ENCODE measurements at places on chromosomes 5 and 9. TPM values are rescaled to one million over a fixed set of nuclear protein-coding genes. Genes with fewer than 3 reads are reported as not detected.

Gene BTNL8
- 0.96 TPM for total RNA-seq

DNA sequence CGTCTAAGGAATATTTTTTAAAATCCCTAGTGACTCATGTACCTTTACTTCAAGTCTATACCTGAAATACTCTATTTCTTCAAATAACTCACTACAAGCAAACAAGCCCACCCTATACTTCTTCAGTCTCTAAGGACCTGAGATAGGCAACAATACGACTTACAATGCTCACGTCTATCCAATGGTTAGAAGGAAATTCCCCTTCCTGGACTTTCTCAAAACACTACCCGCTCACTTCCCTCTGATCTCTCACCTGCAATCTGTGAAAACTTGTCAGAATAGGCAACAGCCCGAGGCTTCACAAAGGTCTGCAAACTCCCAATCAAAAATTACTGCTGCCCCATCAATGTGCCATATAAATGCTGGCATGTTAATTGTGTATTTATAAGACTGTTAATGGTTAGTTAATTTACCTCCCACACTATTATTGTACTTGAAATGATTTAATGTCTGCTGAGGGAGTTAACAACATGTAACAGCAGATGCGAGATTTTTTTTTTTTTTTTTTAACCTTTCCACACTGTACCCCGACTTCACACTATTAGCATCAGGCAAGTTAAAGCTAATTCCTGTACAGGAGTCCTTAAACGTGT, 27.3 kb downstream of the MAPKAP1 start:
- DNase-seq: no peak

- no peak for DNase-seq
These were observed 94.0 kb upstream of the DNAH5 start for GRCh38 chr5:14038341-14038959.

DNA sequence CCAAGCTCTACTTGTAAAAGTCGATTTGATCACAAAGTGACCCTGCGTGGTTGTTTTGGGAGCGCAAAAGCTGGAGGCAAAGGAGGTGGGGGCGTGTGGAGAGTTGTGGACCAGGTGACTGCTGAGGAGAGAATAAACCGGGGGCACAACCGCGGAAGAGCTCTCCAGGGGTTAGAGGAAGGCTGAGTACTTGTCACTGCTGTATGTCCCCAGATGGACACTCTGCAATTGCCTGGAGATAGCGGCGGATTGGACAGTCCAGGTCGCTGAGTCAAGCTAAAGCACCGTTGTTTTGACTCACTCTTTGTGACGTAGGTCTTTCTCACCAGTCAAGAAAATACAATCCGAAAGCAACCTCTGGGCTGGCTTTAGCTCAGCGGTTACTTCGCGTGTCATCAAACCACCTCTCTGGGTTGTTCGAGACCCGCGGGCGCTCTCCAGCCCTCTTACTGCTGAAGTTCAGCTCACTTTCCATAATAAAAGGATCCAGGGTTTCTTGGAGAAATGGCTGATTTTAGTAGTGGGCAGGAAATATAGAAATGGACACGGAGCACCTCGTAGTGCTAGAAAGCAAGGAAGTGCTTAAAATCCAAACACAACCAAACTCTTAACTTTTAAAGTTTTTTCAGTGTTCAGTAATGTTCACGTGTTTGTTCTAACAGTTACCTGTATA, 25.7 kb downstream of the ZMAT2 start:
- DNase-seq: no peak

- DNase-seq: no peak
These were observed 75.4 kb upstream of the SPATA31D4 start for GRCh38 chr9:81852820-81853219.
